ENCODE measurements at places on chromosomes 7 and 10. TPM values are rescaled to one million over a fixed set of nuclear protein-coding genes. Genes with fewer than 3 reads are reported as not detected.

GPRIN2 gene
- total RNA-seq = not detected

KLF6 gene
- 606 TPM for total RNA-seq

ORC5 gene
- 19.4 TPM for total RNA-seq

ZP3 gene
- total RNA-seq = 1.7 TPM

DNTT gene
- total RNA-seq = 0.10 TPM

KCNIP2 gene
- 4.1 TPM for total RNA-seq

LAMB4 gene
- 0.10 TPM for total RNA-seq

UNC5B gene
- 0.10 TPM for total RNA-seq

GIMAP2 gene
- 159 TPM for total RNA-seq

GRID1 gene
- total RNA-seq = not detected

PITX3 gene
- not detected for total RNA-seq

KCNH2 gene
- total RNA-seq = 0.94 TPM

ITIH2 gene
- not detected for total RNA-seq

PDGFA gene
- total RNA-seq = 6.1 TPM

ERVW-1 gene
- not detected for total RNA-seq

FERD3L gene
- not detected for total RNA-seq

WIPF3 gene
- under 0.01 TPM for total RNA-seq

GBX1 gene
- total RNA-seq = not detected

RADIL gene
- total RNA-seq = not detected

PPP1R3A gene
- not detected for total RNA-seq

AKR1C4 gene
- 0.21 TPM for total RNA-seq

SVOPL gene
- total RNA-seq = 0.21 TPM

BAIAP2L1 gene
- total RNA-seq = 0.31 TPM

FGL2 gene
- total RNA-seq = 37.4 TPM

AKR1D1 gene
- not detected for total RNA-seq

TRIM74 gene
- total RNA-seq = 0.21 TPM

OR9A2 gene
- not detected for total RNA-seq

OPALIN gene
- total RNA-seq = not detected

SMURF1 gene
- total RNA-seq = 37.6 TPM

HOXA4 gene
- not detected for total RNA-seq

LBX1 gene
- total RNA-seq = not detected

ICA1 gene
- 5.1 TPM for total RNA-seq

ELMO1 gene
- 215 TPM for total RNA-seq

PVRIG gene
- 13.9 TPM for total RNA-seq

PRPS1L1 gene
- total RNA-seq = 0.31 TPM

BTBD16 gene
- not detected for total RNA-seq
